ENCODE measurements at places on chromosomes 1 and 21. TPM values are rescaled to one million over a fixed set of nuclear protein-coding genes. Genes with fewer than 3 reads are reported as not detected.

- peaks cover 15% of the 10 kb centered on the region for H3K36me3 ChIP-seq
- H3K27me3 ChIP-seq: no peaks in the 10 kb centered on the region
- H3K4me3 ChIP-seq: no peak overlapping the region
These were observed 179.5 kb downstream of the TTLL7 start for GRCh38 chr1:83819436-83819835.

DNA sequence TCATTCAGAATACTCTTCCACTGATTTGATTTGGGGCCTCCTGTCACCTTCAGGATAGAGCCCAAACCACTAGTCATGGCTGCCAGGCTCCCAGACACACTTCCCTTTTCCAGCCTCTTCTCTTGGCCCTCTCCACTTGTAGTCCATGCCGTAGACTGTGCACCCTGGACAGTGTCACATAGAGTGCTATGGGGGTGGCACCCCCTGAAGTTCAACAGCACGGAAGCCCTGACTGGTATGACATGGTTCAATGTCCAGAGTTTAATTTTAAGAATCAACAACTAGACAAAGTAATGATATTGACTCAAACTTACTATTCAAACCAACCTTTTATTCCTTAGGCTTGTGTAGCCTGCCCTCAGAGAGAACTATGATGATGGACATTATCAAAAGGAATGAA lies 22.3 kb downstream of the FMO2 start:
- H3K4me3 ChIP-seq: no peak overlapping the region
- no peak overlapping the region for H3K27ac ChIP-seq
- peaks cover 20% of the 10 kb centered on the region for H3K27me3 ChIP-seq
- no peak for DNase-seq

- no peak for DNase-seq
- no peaks in the 10 kb centered on the region for H3K27me3 ChIP-seq
- H3K36me3 ChIP-seq: no peaks in the 10 kb centered on the region
- peaks cover 8% of the 10 kb centered on the region for H3K4me1 ChIP-seq
- no peak overlapping the region for H3K27ac ChIP-seq
These were observed 12.3 kb upstream of the SSR2 start for GRCh38 chr1:156033011-156033410.

GRCh38 chr1:186473047-186473446 lies 12.1 kb upstream of the PDC start:
- H3K36me3 ChIP-seq: no peaks in the 10 kb centered on the region
- H3K27me3 ChIP-seq: no peaks in the 10 kb centered on the region

GRCh38 chr1:160768295-160768657 lies 27.7 kb upstream of the LY9 start:
- DNase-seq: no peak
- H3K4me3 ChIP-seq: no peak overlapping the region
- H3K4me1 ChIP-seq: no peaks in the 10 kb centered on the region
- no peaks in the 10 kb centered on the region for H3K36me3 ChIP-seq
- H3K27me3 ChIP-seq: no peaks in the 10 kb centered on the region
- no peak overlapping the region for H3K27ac ChIP-seq

GRCh38 chr1:224665016-224665415 lies 48.9 kb downstream of the CNIH3 start:
- no peak overlapping the region for H3K4me3 ChIP-seq
- peaks cover 8% of the 10 kb centered on the region for H3K4me1 ChIP-seq
- H3K27me3 ChIP-seq: no peaks in the 10 kb centered on the region
- no peak overlapping the region for H3K27ac ChIP-seq

GRCh38 chr1:66386712-66387111 lies 147.2 kb upstream of the SGIP1 start:
- H3K4me1 ChIP-seq: no peaks in the 10 kb centered on the region
- no peak overlapping the region for H3K4me3 ChIP-seq

Gene CRYZ
- 12.5 TPM for total RNA-seq

Gene PDC
- total RNA-seq: not detected

Gene ANKRD35
- total RNA-seq: 0.11 TPM

Gene NCF2
- not detected for total RNA-seq

Gene COL9A2
- total RNA-seq: 9.0 TPM

Gene SPATA46
- total RNA-seq: not detected

Gene NPHS2
- total RNA-seq: not detected

Gene ADAM30
- not detected for total RNA-seq

Measured in neural crest cell (in vitro differentiated cells).